ENCODE measurements at places on chromosomes 3 and 15. TPM values are rescaled to one million over a fixed set of nuclear protein-coding genes. Genes with fewer than 3 reads are reported as not detected.

- DNase-seq: no peak
These were observed 43.7 kb downstream of the CCR4 start for GRCh38 chr3:32995098-32995497.

- no peak for DNase-seq
These were observed 59.4 kb downstream of the CLASP2 start for GRCh38 chr3:33658621-33658990.

- DNase-seq: no peak
These were observed 24.7 kb downstream of the CEMIP start for GRCh38 chr15:80803580-80804525.

DNA sequence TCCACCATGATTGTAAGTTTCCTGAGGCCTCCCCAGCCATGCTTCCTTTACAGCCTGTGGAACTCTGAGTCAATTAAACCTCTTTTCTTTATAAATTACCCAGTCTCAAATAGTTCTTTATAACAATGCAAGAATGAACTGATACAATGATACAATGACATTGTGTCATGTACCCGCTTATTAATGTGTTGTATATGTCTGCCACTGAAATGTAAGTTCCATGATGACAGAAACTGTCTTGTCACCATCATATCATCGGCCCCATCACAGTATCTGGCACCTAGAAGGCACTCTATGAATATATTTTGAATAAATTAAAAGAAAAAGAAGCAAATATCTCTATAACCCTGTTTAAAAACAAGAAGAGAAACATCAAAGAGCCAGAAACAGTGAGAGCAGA lies 29.6 kb downstream of the FEZF2 start:
- no peak for DNase-seq

DNA sequence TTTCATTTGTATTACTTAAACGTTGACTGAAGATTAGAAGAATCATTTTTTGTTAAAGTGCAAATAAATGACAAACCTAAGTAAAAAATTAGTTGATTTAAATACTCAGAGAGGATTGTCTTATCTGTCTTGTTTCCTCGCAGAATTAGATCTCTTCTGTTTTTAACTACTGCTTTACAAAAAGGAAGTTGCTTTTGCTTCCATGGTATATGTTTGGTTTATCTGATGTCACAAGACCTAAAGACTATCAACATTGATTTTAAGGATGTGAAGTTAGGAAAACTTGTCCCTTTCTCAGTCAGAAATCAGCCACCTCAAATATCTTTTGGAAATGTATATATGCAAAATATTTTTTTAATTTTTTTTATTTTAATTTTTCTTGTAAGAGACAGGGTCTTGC lies 28.7 kb downstream of the GPR171 start:
- no peak for DNase-seq

TMEM108 gene
- 23.8 TPM for polyA plus RNA-seq

EIF2A gene
- polyA plus RNA-seq: 63.3 TPM

DNA sequence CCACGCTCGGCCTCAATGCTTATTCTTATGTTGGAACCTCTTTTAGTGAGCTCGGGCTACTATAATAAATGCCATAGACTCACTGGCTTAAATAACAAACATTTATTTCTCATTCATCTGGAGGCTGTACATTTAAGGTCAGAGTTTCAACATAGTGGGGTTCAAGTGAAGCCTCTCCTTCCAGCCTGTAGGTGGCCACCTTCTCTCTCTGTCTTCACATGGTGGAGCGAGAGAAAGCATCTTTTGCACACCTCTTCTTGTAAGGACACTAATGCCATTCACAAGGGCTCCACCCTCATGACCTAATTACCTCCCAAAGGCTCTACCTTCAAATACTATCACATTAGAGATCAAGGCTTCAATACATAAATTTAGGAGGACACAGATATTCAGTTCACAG lies 520.3 kb upstream of the EPHA6 start:
- DNase-seq: no peak

- DNase-seq: no peak
These were observed 4.2 kb upstream of the TCAIM start for GRCh38 chr3:44334326-44334725.

DNA sequence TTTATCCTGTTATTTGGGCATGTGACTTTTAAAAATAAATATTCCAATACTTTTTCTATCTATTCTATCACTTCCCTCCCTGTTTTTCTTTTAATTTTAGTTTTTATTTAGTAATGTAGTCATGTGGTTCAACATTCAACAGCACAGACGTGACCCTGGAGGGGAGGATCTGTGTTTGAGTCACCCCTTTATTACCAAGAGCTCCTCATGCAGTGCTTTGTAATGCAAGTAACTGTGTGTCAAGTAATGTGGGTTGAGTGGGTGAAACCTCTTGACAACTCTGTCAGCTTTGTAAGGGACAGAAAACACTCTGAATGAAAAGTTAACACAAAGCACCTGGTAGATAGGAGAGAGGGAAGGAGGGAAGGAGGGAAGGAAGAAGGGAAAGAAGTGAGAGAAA lies 89.7 kb upstream of the FGF12 start:
- DNase-seq: no peak

ANKRD63 gene
- not detected for polyA plus RNA-seq

- no peak for DNase-seq
These were observed 19.6 kb downstream of the PPARG start for GRCh38 chr3:12308517-12308916.

FANCI gene
- polyA plus RNA-seq: 4.3 TPM

- DNase-seq: no peak
These were observed 31.7 kb downstream of the LINS1 start for GRCh38 chr15:100570275-100570674.

DNA sequence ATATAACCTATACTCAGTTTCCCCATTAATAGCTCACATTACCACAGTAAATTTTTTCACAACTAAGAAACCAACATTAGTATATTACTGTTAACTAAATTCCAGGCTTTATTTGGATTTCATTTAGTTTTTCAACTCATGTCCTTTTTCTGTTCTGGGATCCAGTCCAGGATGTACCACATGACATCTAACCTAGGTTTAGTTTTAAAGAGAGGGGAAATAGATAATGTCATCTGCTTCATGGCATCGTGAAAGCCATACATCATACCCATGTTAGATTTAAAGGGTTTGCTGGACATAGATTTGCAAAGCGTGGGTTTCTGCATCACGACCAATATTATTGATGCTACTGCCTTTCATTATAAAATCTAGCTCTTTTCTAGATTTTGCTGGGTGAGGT lies 33.2 kb upstream of the RPP14 start:
- DNase-seq: no peak

DNA sequence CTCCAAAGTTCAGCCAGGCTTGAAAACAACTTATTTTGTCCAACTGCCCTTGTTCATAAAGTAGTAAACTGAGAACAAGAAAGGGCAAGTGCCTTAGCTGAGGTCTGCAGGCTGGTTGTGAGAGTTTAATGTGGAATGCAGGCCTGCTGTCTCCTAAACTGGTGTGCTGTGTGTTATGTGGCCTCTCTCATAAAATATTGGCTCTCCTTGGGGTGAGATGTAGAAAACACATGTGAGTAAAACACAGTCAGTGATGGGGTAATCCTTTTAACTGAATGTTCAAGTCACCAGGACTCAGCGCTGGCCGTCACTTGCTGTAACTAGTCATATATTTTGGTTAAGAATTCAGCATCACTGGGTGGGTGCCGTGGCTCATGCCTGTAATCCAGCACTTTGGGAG lies 7.1 kb upstream of the ST6GAL1 start:
- no peak for DNase-seq

SAMD7 gene
- not detected for polyA plus RNA-seq

GRCh38 chr15:67761343-67761742 lies 64.0 kb upstream of the SKOR1 start:
- no peak for DNase-seq

TMEM266 gene
- 0.11 TPM for polyA plus RNA-seq

- DNase-seq: no peak
These were observed 10.9 kb downstream of the GNB5 start for GRCh38 chr15:52180196-52180835.

GRCh38 chr15:67558502-67558901 lies 16.0 kb downstream of the MAP2K5 start:
- DNase-seq: no peak

SPATA12 gene
- 0.09 TPM for polyA plus RNA-seq

PPP1R14D gene
- polyA plus RNA-seq: not detected

DNA sequence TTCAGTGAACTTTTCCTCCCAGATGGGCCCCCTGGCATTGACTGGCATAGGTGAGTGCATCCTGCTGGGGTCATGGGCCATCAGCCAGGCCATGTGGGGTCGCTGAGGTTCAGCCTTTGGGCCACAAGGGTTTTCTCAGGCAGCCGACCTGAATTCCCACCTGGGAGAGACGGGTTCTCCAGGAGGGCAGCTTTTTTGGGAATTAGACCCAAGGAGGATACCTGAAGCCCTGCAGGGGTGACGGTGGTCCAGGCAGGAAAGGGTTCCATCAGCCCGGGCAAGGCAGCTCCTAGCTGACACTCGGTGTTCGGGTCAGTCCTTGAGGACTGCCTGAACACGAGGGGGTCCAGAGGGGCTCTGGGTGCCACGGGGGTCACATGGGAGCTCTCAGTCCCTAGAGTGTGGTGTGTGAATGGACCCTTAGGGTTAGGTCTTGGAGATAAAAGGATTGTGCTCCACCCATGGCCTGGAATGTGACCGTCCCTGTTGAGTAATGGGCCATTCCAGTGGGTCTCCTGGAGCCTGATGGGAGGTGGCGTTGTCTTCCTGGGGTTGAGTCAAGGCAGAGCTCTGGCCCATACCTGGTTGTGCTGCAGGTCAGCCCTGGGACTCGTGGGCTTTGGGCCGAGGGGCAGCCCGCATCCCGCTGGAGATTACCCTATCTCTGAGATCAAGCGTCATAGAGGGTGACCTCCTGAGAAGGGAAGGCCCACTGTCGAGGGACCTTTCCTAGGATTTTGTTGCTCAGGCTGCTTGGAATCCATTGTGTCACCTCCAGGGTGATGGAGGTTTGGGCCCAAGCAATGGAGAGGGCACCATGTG lies 192.8 kb downstream of the UBE3A start:
- DNase-seq: no peak

CCDC174 gene
- 13.7 TPM for polyA plus RNA-seq

DNA sequence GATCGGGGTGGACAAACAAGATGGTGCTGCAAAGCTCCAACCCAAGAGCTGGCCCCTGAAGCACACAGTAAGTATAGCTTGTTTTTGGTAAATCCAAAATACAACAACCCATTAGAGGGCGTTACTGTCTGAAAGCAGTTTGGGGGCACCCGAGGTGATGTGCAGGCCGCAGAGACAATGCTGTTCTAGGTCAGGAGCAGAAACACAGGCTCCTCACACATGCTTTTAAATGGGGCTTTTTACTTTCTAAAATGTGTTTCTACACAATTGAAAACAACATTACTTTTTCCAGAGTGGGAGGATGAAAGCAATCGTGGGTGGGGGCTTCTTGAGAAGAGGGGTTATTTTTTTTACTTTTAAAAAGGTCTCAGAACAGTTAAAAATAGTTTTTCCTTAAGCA lies 1029.3 kb upstream of the CFAP20DC start:
- no peak for DNase-seq

CCR8 gene
- not detected for polyA plus RNA-seq

GRCh38 chr15:60389261-60390077 lies 8.3 kb downstream of the ANXA2 start:
- DNase-seq: no peak

GRCh38 chr15:76347482-76348055 lies 11.0 kb downstream of the ISL2 start:
- no peak for DNase-seq

DNA sequence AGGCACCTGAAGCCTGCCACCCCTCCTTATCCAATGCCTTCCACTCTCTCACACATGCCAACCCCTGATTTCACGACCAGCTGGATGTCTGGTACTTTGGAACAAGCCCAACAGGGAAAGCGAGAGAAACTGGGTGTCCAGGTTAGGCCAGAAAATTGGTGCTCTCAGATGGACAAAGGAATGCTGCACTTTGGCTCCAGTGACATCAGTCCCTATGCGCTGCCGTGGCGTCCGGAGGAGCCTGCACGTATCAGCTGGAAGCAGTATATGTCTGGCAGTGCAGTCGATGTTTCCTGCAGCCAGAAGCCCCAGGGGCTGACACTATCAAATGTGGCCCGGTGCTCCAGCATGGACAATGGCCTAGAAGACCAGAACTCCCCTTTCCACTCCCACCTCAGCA lies 45.2 kb downstream of the CDAN1 start:
- no peak for DNase-seq

NR1I2 gene
- polyA plus RNA-seq: 0.11 TPM

GRCh38 chr15:90040618-90041017 lies 39.5 kb downstream of the ZNF710 start:
- no peak for DNase-seq

DNA sequence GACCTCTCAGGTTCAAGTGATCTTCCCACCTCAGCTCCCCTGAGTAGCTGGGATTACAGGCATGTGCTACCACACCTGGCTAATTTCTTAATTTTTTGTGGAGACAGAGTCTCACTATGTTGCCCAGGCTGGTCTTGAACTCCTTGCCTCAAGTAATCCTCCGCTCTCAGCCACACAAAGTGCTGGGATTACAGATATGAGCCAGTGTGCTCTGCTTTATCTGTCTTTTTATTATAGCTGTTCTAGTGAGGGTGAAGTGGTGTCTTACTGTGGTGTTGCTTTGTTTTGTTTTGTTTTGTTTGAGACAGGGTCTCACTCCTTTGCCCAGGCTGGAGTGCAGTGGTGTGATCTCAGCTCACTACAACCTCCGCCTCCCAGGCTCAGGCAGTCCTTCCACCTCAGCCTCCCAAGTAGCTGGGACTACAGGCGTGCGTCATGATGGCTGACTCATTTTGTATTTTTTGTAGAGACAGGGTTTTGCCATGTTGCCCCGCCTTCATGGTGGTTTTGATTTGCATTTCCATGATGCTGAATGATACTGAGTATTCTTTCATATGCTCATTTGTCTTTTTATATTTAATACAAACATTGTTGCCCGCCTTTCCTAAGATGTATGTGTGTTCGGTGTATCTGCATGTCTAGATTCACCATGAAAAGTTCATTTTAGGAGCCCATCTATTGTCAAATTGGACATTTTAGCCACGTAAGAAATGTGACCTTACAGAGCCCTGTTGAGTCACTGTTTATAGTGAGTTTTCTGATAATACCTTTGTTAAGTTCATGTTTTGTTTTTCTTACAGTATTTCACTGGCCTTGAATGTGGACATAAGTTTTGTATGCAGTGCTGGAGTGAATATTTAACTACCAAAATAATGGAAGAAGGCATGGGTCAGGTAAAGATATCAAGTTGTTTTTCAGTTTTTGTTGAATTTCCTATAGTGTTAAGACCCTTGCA lies 80.6 kb downstream of the ARIH1 start:
- no peak for DNase-seq

CFAP44 gene
- polyA plus RNA-seq: 3.5 TPM

SLC12A6 gene
- polyA plus RNA-seq: 6.6 TPM

All from urinary bladder (tissue), 4 donors.